ENCODE measurements at places on chromosomes 7 and 10.

GRCh38 chr7:55363386-55364170 is 1.6 kb upstream of the LANCL2 start:
- peaks cover 20% of the 10 kb centered on the region for H3K4me1 ChIP-seq
- no peak for DNase-seq
- no peak overlapping the region for H3K4me3 ChIP-seq
- H3K36me3 ChIP-seq: no peaks in the 10 kb centered on the region

GRCh38 chr10:69413221-69413865 is 3.4 kb downstream of the TACR2 start:
- no peak overlapping the region for H3K27ac ChIP-seq
- H3K27me3 ChIP-seq: no peaks in the 10 kb centered on the region
- no peaks in the 10 kb centered on the region for H3K36me3 ChIP-seq
- DNase-seq: peak; percentile 68

DNA sequence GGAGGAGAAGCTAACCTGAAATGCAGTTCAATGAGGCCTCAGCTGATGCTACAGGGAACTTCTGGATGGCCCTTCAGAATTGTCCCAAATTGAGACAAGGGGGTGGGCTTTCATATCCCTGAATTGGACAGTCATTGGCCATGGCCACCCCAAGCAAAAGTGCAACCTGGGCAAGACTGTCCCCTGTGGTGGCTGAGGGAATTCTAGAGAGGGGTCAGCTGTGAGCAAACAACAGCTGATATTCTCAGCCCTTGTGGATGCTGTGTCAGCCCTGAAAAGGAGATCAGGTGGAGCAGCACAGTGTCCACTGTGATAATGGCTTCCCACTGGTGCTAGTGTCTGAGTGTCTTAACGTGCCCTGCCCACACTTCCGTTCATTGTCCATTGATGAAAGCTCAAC is 76.6 kb downstream of the SLC16A9 start:
- H3K27ac ChIP-seq: no peak overlapping the region
- no peaks in the 10 kb centered on the region for H3K27me3 ChIP-seq
- H3K36me3 ChIP-seq: no peaks in the 10 kb centered on the region

GRCh38 chr7:44080118-44080517 is 2.2 kb downstream of the POLM start:
- H3K27me3 ChIP-seq: no peaks in the 10 kb centered on the region
- no peak overlapping the region for H3K4me3 ChIP-seq
- peaks cover 9% of the 10 kb centered on the region for H3K4me1 ChIP-seq
- DNase-seq: no peak

DNA sequence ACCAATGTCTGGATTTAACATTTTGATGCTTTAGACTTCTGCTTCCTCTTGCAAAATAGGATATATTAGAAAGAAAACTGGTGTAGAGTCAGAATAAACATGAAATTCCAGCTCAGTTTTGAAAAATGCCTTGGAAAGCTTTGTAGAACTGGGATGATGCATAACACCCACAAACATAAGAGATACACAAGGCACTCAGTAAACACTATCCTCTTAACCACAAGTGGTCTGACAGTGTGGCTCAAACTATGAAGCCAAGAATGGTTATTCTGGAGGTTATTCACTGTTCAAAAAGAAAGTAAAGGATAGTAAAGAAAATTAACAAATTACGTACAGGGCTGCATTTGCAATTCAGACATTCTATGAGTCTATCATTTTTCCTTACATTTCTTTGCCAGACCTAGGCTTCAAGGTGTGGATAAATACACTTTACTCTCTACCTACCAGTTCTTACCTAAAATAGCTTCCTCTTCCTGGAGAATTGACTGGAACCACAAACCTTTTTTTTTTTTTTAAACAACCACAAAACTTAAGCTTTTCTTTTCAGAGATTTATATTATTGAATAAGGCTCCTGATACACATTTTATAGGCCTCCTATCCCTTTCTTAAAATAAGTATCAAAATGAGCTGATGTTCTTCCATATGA is 9.0 kb upstream of the RSBN1L start:
- no peak overlapping the region for H3K27ac ChIP-seq
- peaks cover 17% of the 10 kb centered on the region for H3K4me1 ChIP-seq
- H3K27me3 ChIP-seq: no peaks in the 10 kb centered on the region

Measured in heart left ventricle (tissue), 16 donors.